ENCODE measurements at places on chromosomes 4 and X. TPM values are rescaled to one million over a fixed set of nuclear protein-coding genes. Genes with fewer than 3 reads are reported as not detected.

DNA sequence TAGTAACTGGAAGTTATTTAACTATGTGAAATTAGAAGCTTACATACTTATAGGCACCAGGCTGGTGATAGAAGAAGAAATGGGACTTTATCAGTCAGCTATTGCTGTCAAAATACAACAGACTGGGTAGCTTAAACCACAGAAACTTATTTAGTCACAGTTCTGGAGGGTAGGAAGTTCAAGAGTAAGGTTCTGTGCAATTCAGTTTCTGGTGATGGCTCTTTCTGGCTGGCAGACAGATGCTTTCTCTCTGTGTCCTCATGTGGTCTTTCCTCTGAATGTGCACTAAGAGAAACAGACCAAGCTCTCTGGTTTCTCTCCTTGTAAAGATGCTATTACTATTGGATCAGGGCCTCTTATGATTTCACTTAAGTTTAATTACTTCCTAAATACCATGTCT lies 92.1 kb upstream of the ANKRD50 start:
- H3K27me3 ChIP-seq: no peaks in the 10 kb centered on the region
- H3K4me1 ChIP-seq: no peaks in the 10 kb centered on the region
- no peak overlapping the region for H3K27ac ChIP-seq
- DNase-seq: no peak

DNA sequence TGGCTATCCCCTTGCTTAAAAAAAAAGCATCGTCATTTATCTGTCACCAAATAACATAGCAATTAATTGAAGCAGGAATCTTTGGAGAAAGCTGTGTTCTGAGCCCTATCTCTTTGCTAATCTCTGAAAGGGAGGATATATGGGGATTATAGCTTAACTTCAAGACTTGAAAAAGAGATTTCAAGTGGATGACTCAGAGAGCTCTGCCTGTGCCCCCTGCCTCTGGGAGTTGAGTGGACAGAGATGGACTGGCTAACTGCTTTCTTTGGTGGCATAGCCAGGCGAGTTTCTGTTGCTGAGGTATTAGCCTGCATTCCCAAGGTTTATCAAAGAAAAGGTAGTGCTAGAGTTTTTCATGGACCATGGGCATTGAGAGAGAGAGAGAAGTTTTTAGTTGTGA lies 91.6 kb downstream of the DDIT4L start:
- no peak overlapping the region for H3K4me3 ChIP-seq
- peaks cover 2% of the 10 kb centered on the region for H3K4me1 ChIP-seq

- no peak for DNase-seq
- H3K4me1 ChIP-seq: no peaks in the 10 kb centered on the region
- H3K27ac ChIP-seq: no peak overlapping the region
- H3K4me3 ChIP-seq: no peak overlapping the region
These were observed 2.1 kb downstream of the HHIP start for GRCh38 chr4:144648042-144648441.

DNA sequence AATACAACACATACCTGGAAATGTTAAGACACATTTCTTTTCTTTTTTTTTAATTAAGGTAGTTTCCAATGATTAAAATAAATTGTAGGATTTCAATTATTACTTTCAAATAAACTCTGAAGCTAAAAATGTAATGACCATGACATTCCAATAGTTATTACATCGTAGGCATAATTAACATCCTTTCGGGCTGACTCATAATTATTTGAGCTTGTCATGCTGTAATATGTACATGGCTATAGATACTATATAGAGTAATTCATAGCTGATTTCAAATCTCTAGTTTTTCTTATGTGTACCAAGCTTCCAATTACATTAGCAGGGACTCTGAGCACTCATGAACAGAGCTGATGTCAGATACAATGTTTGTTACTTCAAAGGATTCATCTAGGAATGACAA lies 125.7 kb upstream of the GABRG1 start:
- no peak for DNase-seq
- H3K27me3 ChIP-seq: no peaks in the 10 kb centered on the region
- no peak overlapping the region for H3K27ac ChIP-seq
- no peaks in the 10 kb centered on the region for H3K4me1 ChIP-seq
- H3K36me3 ChIP-seq: no peaks in the 10 kb centered on the region

DNA sequence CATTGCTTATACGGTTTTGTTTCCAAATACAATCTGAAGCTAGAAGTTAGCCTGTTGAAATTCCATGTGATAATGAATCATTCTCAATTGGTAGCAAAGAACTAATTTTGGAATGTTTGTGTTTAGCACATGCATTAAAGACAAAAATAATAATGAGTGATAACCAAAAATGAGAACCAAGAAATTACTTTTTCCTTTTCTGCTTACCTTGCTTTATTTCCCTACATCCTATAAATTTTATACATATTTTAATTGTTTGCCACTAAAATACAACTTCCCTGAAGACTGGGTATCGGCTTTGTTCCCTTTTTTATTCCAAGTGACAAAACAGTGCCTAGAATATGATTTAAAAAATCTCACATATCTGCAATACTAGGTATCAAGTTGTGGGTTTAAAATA lies 203.8 kb upstream of the TACR3 start:
- no peak overlapping the region for H3K27ac ChIP-seq
- no peak for DNase-seq
- no peaks in the 10 kb centered on the region for H3K27me3 ChIP-seq
- H3K4me1 ChIP-seq: no peaks in the 10 kb centered on the region
- H3K36me3 ChIP-seq: no peaks in the 10 kb centered on the region
- no peak overlapping the region for H3K4me3 ChIP-seq

DNA sequence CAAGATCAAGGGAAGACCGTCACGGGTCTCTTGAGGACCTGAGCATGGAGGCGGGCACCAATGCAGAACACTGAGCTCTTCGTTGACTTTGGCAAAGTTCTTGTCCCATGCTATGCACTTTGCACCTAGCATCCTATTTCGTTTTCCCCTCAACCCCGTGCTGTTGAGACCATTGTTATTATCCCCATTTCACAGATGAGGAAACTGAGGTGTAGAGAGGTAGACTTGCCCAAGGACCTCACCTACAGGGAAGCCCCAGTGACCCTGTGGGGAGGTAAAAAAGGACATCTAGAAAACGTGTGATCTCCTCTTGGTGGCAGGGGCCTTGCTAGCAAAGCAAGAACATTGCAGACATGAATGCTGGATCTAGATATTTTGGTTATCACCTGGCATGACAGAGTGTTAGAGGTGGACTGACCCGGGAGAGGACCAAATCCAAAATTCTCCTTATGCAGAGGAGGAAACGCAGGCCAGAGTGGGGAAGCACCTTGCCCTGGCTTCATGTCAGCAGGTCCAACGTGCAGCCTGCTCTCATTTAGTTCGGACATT lies 48.5 kb downstream of the SEPSECS start:
- no peaks in the 10 kb centered on the region for H3K36me3 ChIP-seq
- no peaks in the 10 kb centered on the region for H3K27me3 ChIP-seq
- H3K4me1 ChIP-seq: no peaks in the 10 kb centered on the region
- no peak overlapping the region for H3K4me3 ChIP-seq

DNA sequence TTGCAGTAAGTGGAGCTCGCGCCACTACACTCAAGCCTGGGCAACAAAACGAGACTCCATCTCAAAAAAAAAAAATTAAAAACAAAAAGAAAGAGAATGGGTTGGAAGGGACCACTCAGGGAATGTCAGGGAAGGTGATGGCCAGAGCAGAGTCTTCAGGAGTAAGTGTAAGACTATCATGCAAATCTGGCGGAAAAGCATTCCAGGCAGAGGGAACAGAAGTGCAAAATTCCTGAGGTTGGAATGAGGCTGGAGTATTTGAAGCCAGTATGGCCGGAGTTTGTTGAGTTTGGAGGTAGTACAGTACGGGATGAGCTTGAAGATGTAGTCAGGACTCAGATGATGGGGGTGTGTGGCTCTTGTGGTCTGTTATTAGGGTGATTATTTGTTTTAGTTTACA lies 7.4 kb downstream of the GALNT7 start:
- no peaks in the 10 kb centered on the region for H3K27me3 ChIP-seq
- no peak overlapping the region for H3K27ac ChIP-seq
- H3K4me1 ChIP-seq: peaks cover under 1% of the 10 kb centered on the region
- DNase-seq: no peak
- no peaks in the 10 kb centered on the region for H3K36me3 ChIP-seq

GRCh38 chr4:112150920-112151319 lies 5.7 kb downstream of the FAM241A start:
- H3K36me3 ChIP-seq: no peaks in the 10 kb centered on the region

- H3K27ac ChIP-seq: peak overlapping the region; percentile 68
- no peaks in the 10 kb centered on the region for H3K4me1 ChIP-seq
- DNase-seq: no peak
- H3K27me3 ChIP-seq: no peaks in the 10 kb centered on the region
- no peaks in the 10 kb centered on the region for H3K36me3 ChIP-seq
These were observed 8.2 kb downstream of the RASSF6 start for GRCh38 chr4:73612032-73612431.

DNA sequence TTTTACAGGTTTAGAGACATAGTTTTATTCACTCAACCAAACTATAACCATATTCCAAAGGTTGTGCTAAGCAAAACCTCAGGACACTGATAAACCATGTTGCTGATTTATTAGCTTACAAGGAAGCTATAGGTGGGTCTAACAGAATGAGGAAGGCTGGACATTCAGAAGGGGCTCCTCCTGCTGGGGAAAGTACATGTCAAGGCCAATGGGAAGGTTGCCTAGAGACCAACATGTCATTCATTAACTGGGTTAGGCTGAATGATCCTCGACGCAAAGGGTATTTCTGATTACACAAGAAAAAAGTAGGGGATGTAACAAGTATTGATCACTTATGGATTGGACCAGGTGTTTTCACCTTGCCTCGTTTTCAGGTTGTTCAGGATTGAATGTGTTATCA lies 30.3 kb downstream of the SLC10A6 start:
- H3K4me1 ChIP-seq: no peaks in the 10 kb centered on the region
- no peak overlapping the region for H3K4me3 ChIP-seq
- no peak for DNase-seq
- H3K27ac ChIP-seq: no peak overlapping the region

DNA sequence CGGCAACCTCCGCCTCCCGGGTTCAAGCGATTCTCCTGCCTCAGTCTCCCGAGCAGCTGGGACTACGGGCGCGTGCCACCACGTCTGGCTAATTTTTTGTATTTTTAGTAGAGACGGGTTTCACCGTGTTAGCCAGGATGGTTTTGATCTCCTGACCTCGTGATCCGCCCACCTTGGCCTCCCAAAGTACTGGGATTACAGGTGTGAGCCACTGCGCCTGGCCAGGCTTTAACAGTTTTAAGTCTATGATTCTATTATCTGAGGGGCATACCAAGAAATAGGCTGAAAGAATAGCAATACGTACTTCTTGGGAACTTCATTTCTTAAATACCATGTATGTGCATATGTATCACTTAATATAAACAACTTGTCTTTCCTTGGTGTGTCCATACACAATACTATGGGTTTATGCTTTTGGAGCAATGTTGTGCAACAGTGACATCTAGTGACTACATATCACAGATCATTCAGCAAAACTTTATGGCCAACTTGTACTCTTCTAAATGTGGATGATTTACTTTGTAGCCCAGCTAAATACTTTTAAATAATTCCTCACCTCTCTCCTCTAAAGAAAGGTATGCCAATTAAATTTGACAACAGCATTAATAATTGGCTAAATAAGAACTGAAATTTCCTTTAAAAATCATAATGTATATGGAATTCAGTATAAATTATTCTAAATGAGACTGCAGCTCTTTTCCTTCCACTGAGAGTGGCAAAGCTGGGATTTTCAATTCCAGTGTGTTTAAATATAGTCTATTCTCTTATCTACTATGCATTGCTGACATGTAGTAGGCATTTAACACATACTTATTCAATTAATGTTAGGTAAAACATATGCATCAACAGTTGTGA lies 10.4 kb downstream of the SLC9B1 start:
- H3K27ac ChIP-seq: no peak overlapping the region
- DNase-seq: no peak
- no peaks in the 10 kb centered on the region for H3K27me3 ChIP-seq
- H3K4me1 ChIP-seq: no peaks in the 10 kb centered on the region
- no peak overlapping the region for H3K4me3 ChIP-seq

DNA sequence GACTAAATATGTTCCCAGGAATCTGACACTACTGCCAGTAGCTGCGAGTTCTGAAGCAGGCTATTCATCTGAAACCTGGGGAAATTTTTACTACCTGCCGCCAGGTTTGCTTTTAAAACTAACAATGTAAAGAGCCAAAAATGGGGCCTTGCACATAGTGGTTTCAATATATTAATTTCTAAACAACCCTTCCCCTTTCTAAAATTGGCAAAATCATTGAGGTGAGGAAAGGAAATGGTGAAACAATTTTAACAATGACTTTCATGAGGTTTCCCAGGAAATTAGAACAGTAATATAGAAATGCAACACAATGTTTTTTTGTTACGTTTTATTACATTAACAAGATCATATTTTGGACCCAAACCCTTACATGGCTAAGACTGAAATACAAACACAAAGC lies 21.3 kb downstream of the FANCB start:
- H3K36me3 ChIP-seq: no peaks in the 10 kb centered on the region
- no peak for DNase-seq
- H3K27ac ChIP-seq: no peak overlapping the region
- H3K4me3 ChIP-seq: no peak overlapping the region
- H3K27me3 ChIP-seq: no peaks in the 10 kb centered on the region

Gene MSANTD1
- total RNA-seq: 0.88 TPM

Gene PPEF1
- total RNA-seq: 0.33 TPM

Gene HEPH
- 8.8 TPM for total RNA-seq

Gene ABCG2
- 2.6 TPM for total RNA-seq

Gene NEXMIF
- total RNA-seq: 0.64 TPM

Gene RGN
- 4.3 TPM for total RNA-seq

Data from breast epithelium (tissue), 4 donors.